ENCODE measurements at places on chromosomes 2 and 18.

- DNase-seq, result no peak
These were observed 28.9 kb downstream of the RRM2 start for GRCh38 chr2:10151462-10151861.

- no peak for DNase-seq
These were observed 108.7 kb upstream of the HS6ST1 start for GRCh38 chr2:128427413-128427755.

DNA sequence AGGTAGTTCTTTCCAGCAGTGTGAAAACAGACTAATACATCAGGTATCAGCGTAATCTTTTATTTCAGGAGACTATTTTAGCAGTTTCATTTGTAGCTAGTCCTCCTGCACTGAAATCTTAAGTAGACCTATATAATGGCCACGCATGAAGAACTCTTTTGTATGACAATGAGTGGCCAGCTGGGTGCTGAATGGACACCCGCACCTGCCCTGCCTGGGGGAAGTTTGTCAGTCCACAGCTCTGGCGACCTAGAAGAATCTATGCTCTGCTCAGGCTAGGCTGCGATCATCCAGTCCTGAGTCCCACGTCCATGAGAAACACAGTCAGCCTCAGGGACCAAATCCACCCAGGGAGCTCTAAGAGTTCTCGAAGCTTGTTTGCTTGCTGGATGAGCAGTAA is 709.2 kb upstream of the ID2 start:
- no peak for DNase-seq

DNA sequence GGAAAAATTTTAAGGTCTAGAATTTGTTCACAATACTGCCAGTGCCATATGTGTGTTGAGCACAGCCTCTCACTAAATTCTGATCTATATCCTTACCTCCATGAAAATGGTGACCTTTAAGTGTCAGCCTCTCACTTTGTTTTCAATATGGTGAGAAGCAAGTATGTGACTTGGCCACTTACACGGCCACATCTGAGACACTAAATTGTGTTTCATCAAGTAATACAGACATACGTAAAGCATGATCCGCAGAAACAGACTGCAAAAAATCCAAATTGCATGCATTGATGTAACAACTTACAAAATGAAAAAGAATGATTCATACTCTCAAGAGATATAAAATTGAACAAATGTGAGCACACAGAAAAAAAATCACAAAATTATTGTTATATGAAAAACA is 55.2 kb upstream of the UGP2 start:
- no peak for DNase-seq

DNA sequence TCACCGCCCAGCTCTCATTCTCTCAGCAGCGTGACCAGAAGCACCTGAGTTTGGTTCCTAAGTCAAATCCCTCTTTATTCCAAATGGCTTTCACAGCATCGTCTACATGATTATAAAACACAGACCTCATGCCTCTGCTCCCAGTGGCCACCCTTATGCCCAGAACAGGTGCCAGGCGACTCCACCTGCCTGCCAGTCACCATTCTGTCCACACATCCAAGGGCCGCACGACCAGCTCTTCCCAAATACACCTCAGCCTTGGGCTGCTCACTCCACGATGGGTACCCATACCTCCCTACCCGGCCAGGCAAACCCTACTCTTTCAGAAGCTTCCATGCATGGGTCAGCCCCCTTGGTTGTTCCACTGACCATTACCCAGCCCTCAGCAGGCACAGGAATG is 851.6 kb upstream of the SALL3 start:
- no peak for DNase-seq

DNA sequence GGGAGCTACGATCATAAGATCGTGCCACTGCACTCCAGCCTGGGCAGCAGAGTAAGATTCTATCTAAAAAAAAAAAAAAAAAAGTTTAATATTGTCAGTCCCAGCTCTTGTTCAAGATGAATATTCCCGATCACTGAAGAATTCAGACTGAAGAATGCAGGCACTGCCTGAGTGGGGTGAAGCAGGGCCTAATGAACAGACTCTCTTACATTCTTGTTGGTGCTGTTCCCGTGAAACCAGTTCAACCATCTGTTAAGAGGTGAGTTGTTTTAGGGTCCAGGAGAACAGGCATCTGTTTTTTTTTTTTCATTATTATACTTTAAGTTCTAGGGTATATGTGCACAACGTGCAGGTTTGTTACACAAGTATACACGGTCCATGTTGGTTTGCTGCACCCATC is 17.1 kb upstream of the CAB39 start:
- DNase-seq, result no peak
